ENCODE measurements at places on chromosomes 3 and 15.

GRCh38 chr3:69474186-69474585 lies 88.3 kb upstream of the FRMD4B start:
- no peak for DNase-seq

GRCh38 chr15:90933301-90933700 lies 952 bp upstream of the HDDC3 start:
- DNase-seq = no peak

DNA sequence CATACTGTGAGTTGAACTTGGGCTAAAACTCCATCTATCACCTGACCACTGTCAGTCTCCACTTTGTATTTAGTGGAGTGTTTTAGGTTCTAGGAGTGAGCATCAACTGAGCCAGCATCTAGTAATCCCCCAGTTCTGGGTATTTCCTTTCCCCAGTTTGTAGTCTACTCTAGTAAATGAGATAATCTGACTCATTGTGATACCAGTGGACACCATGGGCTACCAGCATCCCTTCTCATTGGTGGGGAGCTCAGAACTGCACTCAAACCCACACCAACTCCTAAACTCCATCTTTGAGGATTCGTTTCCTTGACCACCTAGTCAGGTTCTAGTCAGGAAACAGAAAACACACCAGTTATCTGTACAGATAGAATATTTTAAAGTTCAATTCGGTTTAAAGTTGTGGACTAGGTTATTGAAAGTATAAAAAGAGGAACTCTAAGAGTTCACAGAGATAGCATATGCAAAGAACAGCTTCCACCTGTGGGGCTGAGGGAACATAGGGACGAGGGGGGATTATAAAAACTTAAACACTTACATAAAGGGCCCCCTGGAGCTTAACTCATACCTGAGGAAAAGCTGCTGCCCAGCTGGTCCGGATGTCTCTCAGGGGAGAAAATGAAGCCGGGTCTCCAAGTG lies 36.0 kb downstream of the LEO1 start:
- DNase-seq = no peak

- no peak for DNase-seq
These were observed 59.1 kb downstream of the DRD3 start for GRCh38 chr3:114119776-114120175.

GRCh38 chr3:47478022-47478421 lies 2.3 kb upstream of the SCAP start:
- no peak for DNase-seq

GRCh38 chr3:124639406-124640237 lies 90.6 kb upstream of the UMPS start:
- no peak for DNase-seq

DNA sequence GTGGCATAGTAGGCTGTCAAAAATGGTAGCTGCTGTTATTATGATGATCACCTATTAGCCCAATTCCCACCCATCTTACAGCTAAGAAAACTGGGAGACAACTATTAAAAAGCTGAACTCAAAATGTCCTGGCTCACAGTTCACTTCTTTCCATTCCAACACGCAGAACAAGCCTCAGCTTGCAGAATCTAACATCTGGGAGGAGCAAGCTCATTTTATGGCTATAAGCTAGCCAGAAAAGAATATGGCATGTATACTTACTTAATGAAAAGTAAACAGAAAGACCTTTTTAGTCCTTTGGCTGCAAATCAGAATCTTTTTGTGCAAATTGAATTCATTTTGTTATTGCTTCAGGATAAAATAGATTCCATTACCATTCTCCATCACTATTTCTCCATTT lies 34.8 kb upstream of the CFAP20DC start:
- no peak for DNase-seq

- DNase-seq = no peak
These were observed 3.6 kb downstream of the HEMK1 start for GRCh38 chr3:50572801-50573371.

GRCh38 chr3:65781594-65781993 lies 257.1 kb downstream of the MAGI1 start:
- no peak for DNase-seq

DNA sequence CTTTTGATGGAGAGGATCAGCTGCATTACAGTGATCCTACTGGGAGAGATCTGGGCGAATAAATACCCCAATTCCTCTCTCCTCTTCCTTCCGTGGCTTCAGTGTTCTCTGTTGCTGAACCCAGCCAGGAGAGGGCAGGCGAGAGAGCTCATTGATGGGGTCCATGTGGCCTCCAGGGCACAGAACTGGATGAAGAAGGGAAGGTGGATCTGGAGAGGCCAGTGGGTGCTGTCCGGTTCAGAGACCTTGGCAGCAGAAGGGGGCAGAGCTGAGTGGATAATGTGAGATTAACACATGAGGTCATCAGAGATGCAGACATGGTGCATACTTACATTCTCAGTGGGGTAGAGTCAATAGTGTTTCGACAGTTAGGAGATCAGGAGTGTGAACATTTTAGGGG lies 193.6 kb downstream of the CLSTN2 start:
- DNase-seq = no peak

- DNase-seq = no peak
These were observed 52.5 kb downstream of the LRRN1 start for GRCh38 chr3:3851621-3852323.

GRCh38 chr3:150146991-150147761 lies 176.5 kb upstream of the PFN2 start:
- no peak for DNase-seq

DNA sequence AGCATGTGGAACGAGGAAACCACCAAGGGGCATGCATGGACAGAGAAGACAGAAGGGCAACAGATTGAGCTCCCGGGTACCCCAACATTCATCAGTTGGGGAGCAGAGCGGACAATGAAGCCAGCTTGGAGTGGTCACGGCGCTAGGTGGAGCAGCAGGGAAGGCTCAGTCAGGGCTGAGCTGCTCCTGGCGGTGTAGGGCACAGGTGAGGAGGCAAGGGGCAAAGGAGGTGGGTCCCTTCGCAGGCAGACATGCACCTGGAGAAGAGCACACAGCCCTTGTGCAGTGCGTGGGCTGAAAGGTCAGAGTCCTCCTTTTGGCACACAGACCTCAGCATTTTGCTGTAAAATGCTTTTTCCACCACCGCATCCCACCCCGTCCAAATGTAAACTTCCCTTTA lies 90.0 kb upstream of the SLC6A6 start:
- no peak for DNase-seq

- DNase-seq = no peak
These were observed 49.1 kb downstream of the NR1I2 start for GRCh38 chr3:119831022-119831421.

GRCh38 chr3:194277786-194278130 lies 73.4 kb downstream of the CPN2 start:
- no peak for DNase-seq

- no peak for DNase-seq
These were observed 317.8 kb downstream of the LPP start for GRCh38 chr3:188471723-188472122.

DNA sequence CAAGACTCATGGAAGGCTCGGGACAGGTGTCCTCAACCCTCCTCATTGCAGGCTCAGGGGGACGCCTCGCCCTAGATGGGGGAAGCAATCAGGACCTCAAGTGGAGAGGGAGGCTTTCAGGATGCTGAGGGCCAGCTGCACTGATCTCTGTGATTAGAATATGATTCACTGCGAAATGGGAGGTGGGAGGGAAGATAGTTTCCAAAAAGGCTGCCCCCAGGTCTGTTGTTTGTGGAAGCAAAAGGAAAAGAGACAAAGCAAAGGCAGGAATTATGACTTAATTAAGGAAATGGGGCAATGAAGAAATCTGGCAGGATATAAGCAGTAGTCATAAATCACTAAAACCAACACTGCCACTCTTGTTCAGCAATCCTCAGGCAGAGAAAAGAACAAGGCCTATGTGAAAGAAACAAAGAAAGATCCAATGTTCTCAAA lies 85.6 kb upstream of the ABHD17C start:
- DNase-seq = no peak

DNA sequence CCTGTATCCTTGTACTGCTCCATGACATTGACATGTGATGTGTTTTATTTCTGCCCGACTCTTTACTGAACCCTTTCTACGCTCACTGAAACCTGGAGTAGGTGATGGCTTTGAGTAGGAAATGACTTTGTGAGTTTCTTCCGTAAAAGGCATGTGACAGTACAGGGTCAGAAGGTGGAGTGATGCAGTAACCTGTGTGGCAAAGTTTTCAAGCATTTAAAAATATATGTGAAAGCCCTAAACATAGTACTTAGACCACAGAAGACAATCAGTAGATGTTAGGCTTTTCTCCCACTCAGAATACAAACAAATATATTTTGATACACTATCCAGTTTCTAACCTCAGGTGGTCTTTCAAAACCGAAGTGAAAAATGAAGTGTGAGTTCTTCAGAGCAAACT lies 31.3 kb upstream of the SACM1L start:
- no peak for DNase-seq

GRCh38 chr15:57472861-57473260 lies 96.6 kb downstream of the CGNL1 start:
- DNase-seq = no peak

- no peak for DNase-seq
These were observed 6.9 kb downstream of the FAIM start for GRCh38 chr3:138615462-138615861.

- DNase-seq = no peak
These were observed 48.0 kb upstream of the LDHAL6B start for GRCh38 chr15:59158701-59159034.

GRCh38 chr15:77603611-77604336 lies 28.9 kb downstream of the LINGO1 start:
- no peak for DNase-seq

GRCh38 chr3:14537590-14538450 lies 2.3 kb downstream of the GRIP2 start:
- no peak for DNase-seq

- no peak for DNase-seq
These were observed 92.3 kb downstream of the ADAMTSL3 start for GRCh38 chr15:83746231-83746630.

- no peak for DNase-seq
These were observed 16.9 kb upstream of the LPP start for GRCh38 chr3:188137051-188137450.

DNA sequence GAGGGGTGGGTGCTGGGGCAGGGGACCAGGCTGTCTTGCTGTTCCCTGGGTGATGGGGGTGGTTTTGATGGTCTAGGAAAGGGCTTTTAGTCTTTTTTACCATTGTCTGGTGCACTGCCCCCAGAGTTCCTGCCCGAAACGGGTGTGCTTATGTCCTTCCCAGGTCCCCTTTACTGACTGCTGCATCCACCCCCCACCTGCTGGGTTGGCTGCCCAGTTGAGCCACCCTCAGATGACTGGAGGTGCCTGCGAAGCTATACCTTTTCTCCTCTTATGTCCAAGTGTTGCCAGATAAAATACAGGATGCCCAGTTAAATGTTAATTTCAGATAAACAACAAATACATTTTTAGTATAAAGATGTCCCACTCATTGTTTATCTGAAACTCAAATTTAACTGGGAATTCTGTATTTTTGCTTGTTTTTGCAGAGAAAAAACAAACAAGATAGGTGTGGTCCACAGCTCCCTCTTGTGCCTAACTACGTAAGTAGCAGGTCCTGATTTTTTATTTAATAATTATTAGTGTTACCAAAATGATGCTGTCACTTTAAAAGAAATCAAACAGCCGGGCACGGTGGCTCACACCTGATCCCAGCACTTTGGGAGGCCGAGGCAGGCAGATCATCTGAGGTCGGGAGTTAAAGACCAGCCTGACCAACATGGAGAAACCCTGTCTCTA lies 6.1 kb upstream of the RPP14 start:
- DNase-seq = no peak

- DNase-seq = no peak
These were observed 41.4 kb downstream of the ROBO2 start for GRCh38 chr3:77081240-77081661.

GRCh38 chr3:13524979-13525669 lies 23.8 kb upstream of the FBLN2 start:
- no peak for DNase-seq

- DNase-seq = no peak
These were observed 54.5 kb upstream of the C3orf80 start for GRCh38 chr3:160170409-160171370.

DNA sequence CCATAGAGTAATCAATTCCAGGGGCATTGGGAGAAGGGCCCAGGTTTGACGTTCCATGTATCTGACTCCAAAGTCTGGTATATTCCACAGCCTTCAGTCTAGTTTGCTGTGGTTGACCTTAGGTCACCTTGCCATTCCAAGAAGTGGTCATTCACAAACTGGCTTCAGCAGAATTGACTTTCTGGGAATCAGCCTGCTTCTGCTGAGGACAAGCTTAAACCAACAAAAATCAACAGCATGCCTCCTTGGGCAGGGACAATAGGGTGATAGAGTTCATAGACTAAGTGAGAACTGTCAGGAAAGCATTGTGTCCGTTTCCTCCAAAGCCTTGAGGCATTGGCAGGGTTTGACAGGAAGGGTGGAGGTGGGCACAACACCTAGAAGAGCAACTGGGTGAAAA lies 24.1 kb upstream of the NDUFB4 start:
- no peak for DNase-seq

- no peak for DNase-seq
These were observed 1.1 kb downstream of the HES1 start for GRCh38 chr3:194137008-194137505.
